Hypothalamus (tissue), 51 donors: ENCODE measurements at places on chromosomes 1 and 21.

- DNase-seq, result no peak
These were observed 52.8 kb upstream of the COL6A2 start for GRCh38 chr21:46045154-46045553.

GRCh38 chr1:117512728-117513321, 93.0 kb upstream of the TENT5C start:
- no peak for DNase-seq

GRCh38 chr1:205303247-205303888, 18.2 kb downstream of the NUAK2 start:
- DNase-seq, result no peak

DNA sequence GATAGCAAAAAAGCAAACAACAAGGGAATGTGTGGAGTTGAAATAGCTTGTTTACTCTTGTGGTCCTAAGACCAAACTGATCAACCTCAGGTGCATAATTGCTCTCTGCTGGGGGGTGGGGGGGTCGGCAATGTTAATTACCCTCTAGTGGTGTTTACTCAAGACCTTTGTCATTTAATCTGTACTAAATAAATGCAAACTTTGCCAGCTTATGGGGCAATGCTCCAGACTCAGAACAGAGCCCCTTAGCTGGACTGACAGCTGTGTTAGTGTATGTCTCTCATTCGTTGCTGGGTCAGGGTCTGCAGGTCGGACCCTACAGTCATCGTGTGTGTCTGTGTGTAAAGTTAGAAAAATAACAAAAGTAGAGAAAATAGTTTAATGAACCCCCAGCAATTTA, 7.2 kb upstream of the SLC44A3 start:
- no peak for DNase-seq

DNA sequence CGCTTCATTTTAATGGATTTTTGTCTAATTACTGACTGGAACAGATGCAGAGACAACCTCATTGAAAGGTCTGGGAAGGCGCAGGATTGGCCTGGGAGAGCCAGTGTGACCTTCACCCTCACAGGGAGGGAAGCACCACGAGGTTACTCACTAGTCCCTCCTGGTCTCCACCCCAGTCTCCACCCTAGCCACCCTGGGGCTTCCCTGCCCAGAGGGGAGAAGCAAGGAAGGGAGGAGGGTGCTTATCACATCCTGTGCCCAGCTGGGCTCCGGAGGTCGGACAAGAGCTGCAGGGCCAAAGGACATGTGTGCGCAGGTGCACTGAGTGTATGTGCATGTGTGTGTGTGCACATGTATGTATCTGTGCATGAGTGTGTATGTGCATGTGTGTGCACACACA, 220.1 kb upstream of the VAMP3 start:
- no peak for DNase-seq

- DNase-seq, result no peak
These were observed 16.7 kb downstream of the COL8A2 start for GRCh38 chr1:36108314-36108713.

DNA sequence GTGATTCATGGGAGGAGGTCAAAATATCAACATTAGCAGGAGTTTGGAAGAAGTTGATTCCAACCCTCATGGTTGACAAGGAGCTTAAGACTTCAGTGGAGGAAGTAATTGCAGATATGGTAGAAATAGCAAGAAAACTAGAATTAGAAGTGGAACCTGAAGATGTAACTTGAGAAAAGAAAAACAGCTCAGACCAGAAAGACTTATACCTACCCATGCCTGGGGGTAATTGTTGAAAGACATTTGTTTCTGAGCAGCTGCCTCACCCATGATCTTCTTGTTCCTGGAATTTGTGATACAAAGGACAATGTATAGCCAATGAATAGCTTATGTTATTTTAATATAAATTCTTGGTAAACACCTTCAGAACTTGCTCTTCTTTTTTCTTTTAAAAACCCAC, 128.6 kb downstream of the LRIG2 start:
- no peak for DNase-seq

DNA sequence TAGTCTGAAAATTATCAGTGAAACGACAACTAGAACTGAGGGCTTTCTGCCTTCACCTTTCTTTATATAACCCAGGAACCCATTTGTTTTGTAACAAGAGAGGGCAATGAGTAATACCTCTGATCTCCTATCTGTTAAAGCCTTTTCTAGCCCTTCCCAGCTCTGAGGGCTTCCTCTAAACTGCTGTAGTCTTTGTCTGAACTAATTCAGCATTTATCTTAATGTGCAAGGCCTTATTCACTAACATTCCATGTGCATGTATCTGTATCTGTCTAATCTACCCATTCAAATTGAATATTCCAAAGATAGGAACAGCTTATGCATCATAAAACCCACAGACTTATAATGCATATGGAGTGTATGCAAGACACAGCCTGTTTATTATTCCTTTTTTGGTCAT, 167.1 kb downstream of the LYPLAL1 start:
- no peak for DNase-seq

GRCh38 chr1:218931324-218931723, 242.4 kb upstream of the LYPLAL1 start:
- no peak for DNase-seq

- no peak for DNase-seq
These were observed 503 bp upstream of the SRSF11 start for GRCh38 chr1:70220517-70221237.
